ENCODE measurements at places on chromosomes 5 and 9. TPM values are rescaled to one million over a fixed set of nuclear protein-coding genes. Genes with fewer than 3 reads are reported as not detected.

Gene CDH12
- polyA plus RNA-seq, result 20.3 TPM

Gene PCDHA12
- polyA plus RNA-seq, result 1.1 TPM

Gene RNF183
- polyA plus RNA-seq, result not detected

Gene AIF1L
- 2.6 TPM for polyA plus RNA-seq

Gene FOXD4
- polyA plus RNA-seq, result not detected

Gene TCERG1
- 81.0 TPM for polyA plus RNA-seq

Gene ADAMTS19
- 0.53 TPM for polyA plus RNA-seq

Gene CDKN2B-AS1
- polyA plus RNA-seq, result 2.5 TPM

Gene TSPAN17
- 2.6 TPM for polyA plus RNA-seq

Gene BTNL3
- not detected for polyA plus RNA-seq

Gene N4BP3
- 0.43 TPM for polyA plus RNA-seq

Gene CDC25C
- polyA plus RNA-seq, result not detected

Gene WDR38
- not detected for polyA plus RNA-seq
